Upper lobe of left lung (tissue), 6 donors: ENCODE measurements at places on chromosomes 1 and 21. TPM values are rescaled to one million over a fixed set of nuclear protein-coding genes. Genes with fewer than 3 reads are reported as not detected.

- no peak for DNase-seq
Observed at GRCh38 chr1:23664837-23665795, 26.5 kb upstream of the RPL11 start.

- DNase-seq = no peak
Observed at GRCh38 chr1:200659269-200659668, 10.4 kb downstream of the DDX59 start.

Gene PGLYRP4
- total RNA-seq = not detected

Gene POU3F1
- total RNA-seq = not detected
